ENCODE measurements at places on chromosomes 1 and 21. TPM values are rescaled to one million over a fixed set of nuclear protein-coding genes. Genes with fewer than 3 reads are reported as not detected.

GRCh38 chr1:65264197-65264929, 45.0 kb upstream of the DNAJC6 start:
- DNase-seq: no peak

DNA sequence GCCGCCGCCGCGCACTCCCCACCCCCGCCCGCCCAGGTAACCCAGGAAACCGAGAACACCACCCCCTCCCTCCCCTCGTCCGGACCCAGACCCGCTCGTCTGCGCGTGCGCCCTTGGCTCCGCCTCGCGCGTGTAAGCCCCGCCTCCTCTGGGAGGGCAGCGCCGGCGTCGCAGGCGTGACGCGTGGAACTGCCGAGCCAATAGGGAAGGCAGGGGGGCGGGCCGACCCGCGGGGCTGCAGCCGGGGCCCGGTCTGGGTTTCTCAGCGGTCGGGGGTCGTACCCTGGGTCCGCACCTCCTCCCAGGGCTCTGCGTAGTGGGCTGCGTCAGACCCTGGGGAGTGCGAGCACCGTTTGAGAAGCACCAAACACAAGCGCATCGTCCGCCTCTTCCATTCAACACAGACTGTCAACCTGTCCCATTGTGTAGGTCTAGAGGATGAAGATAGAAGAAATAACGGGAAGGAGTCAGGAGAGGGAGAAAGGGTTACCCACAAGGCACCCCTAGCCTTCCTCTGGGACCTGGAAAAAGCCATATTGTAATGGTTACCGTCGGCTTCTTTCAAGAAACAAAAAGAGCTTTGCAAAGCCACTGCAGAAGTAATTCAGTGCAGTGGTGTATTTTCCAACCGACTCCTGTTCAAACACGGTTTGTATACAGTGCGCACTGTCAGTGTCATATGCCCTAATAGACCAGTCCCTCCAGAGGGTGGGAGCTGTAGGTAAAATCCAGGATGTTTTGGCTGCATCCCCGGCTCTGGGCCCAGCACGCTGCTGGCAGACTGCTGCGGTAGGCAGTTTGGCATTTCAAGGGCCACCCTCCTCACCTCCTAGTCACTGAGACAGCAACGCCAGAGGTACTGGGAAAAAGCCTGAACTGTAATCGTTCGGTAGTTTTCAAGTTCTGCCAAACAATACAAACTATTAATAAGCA, 473 bp upstream of the LYST start:
- DNase-seq: peak; percentile 92

GRCh38 chr1:210681158-210681557, 352.5 kb downstream of the HHAT start:
- DNase-seq: no peak

DNA sequence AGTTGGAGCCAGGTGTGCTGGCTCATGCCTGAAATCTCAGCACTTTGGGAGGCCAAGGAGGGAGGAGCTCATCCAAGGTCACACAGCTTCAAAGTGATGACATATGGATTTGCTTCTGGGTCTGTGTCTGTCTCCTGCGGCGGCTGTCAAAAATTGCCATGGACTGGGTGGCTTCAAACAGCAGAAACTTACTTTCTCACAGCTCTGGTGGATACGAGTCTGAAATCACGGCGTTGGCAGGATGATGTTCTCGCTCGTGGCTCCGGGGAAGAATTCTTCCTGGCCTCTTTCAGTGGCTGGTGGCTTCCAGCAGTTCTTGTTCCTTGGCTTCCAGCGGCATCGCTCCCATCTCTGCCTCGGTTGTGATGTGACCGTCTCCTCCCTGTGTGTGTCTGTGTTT, 314.8 kb upstream of the C1orf174 start:
- no peak for DNase-seq

DNA sequence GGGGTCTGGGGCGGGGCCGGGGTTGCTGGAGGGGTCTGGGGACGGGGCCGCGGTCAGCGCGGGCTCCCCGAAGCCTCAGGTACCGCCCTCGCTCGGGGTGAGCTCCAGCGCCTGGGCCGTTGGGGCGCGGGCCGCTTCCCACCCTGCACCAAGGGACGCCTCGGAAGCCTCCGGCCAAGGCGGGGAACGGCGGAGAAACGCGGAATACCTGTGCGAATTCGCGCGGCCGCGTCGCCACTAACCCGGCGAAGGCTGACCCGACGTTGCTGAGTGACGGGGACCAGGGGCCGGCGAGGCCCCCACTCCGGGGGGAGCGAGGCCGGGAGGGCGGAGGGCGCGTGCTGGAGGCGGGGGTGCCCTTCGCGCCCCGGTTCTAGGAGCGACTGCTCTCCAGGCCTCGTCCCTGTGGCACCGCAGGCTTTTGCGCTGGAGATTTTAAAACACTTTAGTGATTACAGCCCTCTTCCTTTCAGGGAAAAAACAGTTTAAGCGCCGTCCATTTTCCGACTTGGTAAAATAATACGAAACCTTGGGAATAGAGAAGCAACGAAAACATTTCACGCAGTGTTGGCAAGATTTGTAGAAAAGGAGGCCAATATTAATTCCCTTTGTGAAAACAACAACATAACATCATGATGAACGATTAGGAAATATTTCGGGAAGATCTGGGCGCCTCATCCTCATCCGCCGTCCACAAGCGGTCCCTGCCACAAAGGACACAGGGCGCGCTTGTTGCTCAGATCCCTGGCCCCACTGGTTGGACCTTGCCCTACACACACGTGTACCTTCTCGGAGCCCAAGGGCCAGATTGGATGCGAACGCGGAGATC, 971 bp upstream of the GNG4 start:
- no peak for DNase-seq

DNA sequence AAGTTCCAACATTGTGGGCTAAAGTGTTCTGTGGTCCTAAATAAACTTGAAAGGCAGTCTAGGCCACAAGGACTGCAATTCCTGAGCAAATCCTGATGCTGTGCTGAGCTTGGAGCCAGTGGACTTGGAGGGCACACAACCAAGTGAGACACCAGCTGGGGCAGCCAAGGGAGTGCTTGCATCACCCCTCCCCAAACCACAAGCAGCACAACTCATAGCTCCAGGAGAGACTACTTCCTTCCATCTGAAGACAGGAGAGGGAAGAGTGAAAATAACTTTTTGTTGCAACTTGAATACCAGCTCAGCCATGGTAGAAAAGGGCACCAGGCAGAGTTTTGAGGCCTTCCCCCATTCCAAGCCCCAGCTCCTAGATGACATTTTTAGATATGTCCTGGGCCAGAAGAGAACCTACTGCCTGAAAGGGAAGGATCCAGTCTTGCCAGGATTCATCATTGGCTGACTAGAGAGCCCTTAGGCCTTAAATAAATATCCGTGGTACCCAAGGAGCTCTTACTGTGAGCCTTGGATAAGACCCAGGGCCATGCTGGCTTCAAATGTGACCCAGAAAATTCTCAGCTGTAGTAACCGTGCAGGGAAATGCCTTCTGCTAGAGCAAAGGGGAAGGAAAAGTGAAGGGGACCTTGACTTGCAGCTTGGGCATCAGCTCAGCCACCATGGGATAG, 35.4 kb upstream of the LRRC8B start:
- DNase-seq: no peak

GRCh38 chr1:43763497-43763973, 56.2 kb downstream of the ST3GAL3 start:
- DNase-seq: peak; percentile 60

- DNase-seq: no peak
Measured at GRCh38 chr1:222786121-222786520, 28.7 kb upstream of the DISP1 start.

DNA sequence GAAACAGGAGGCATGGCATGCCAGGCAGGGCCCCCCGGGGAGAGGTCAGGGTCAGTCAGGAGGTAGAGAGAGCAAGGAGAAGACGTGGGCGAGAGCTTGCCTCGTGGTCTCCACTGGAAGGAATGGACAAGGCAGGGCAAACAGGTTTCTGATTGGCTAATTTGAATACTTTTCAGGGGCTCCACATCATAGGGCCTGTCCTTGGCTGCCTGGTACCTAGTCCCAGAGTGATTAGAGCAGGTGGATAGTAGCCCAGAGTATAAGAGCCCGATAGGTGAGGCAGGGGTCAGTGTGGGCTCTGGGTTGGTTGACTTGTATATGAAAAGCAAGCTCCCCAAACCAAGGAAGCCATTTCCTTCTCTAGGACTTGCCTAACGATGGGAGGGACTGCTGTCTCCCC, 178.6 kb downstream of the ZP4 start:
- no peak for DNase-seq

DNA sequence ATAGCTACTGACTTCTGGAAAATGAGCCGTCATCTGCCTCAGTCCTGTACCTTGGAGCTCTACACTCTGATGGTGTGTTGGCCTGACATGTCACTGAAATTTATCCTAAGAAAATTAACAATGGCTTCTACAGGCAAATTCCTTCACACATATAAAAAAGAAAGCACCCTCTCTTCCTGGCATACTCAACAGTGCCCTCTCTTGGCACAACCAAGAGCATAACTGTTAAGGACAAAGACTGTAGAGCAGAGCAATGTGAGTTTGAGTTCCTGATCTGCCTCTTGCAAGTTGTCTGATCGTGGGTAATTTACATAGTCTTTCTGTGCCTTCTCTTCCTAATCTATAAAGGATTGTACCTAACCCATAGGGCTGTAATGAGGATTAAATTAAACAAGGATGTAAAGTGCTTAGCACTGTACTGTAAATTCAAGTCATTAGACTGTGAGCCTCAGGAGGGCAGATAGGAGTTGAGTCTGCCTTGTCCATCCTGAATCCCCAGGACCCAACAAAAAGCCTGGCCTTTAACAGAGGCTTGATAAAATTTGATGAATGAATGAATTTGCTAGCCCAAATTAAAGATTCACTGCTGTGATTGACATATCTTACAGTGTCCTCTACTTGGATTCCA, 83.5 kb downstream of the SYF2 start:
- DNase-seq: no peak

GRCh38 chr1:26274801-26275425, 5.0 kb upstream of the SH3BGRL3 start:
- DNase-seq: no peak

DNA sequence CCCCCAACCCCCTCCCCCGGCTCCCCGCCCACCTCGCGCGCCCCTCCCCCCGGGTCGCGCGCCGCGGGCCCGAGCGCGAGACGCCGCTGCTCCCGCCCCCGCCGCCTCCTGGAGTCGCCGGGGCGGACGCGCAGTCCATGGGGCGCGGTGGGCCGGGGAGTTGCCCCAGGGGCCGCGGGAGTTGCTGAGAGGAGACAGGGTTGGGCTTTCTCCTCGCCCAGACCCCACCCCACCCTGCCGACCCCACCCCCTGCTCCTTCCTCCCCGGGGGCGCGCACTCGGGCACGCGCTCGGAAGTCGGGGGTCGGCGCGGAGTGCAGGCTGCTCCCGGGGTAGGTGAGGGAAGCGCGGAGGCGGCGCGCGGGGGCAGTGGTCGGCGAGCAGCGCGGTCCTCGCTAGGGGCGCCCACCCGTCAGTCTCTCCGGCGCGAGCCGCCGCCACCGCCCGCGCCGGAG, at the start of gene LAMC1:
Gene LAMC1 (plus strand): TSS at position 275 of the 455 bp plus-strand sequence. CDS start 297 bp downstream, outside the sequence.
- DNase-seq: peak; percentile 67

DNA sequence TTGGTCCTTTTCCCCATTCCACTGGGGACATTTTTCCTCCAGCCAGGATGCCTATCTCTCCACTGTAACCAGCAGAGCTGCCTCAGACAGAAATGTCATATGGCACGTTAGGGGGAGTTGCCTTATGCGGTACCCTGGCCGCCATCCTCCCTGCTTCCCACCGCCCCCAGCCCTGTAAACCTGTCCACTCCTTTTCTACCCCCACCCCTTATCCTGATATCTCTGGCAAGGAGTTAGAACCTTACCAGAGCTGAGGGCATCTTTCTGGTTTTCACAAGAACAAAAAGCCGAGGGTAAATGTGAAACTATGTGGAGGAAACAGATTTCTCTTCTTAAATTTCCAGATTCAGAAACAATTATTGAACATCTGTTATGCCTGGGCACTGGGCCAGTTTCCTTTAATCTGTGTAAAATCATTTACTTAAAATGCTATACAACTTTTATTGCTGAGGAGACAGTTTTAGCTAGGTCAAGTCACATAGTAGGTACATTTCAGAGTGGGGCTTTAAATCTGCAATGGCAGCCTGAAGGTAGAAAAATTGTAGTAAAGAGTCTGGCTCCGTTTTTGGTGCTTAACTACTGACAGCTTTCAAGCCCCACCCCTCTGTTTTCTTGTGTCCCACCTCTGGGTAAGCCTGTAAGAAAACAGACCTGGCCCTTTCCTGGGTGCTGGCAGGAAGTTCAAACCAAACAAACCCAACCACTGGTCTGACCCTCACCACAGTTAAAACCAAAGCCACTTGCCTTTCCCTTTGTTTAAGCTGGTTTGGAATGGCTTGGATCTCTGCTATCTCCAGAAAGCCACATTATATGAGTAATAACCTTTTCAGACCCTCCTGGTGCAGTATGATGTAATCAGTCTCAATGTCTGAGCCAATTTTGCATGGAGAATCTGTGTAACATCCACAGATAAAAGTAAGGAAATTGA, 319.0 kb downstream of the HHAT start:
- DNase-seq: no peak

- DNase-seq: no peak
Measured at GRCh38 chr1:46448109-46448911, 41.3 kb upstream of the DMBX1 start.

- DNase-seq: no peak
Measured at GRCh38 chr1:237884237-237884636, 6.5 kb downstream of the ZP4 start.

DNA sequence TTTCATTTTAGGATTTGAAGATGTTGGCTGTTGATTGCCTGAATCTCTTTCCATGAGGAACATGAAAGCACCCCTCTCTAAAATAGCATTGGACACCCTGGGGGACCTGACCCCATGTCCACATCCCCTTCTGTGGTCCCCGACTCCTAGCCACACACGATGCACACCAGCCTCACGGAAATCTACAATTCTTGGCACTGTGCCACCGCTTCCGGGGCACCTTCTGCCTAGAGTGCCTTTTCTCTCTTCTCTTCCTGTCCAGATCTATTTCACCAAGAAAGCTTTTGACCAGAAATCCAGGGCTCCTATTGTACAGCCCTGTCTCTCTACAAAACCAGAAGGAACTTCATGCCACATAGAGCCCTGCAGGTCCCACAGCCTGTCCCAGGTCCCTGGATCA, 50.3 kb downstream of the MYSM1 start:
- DNase-seq: no peak

GRCh38 chr1:100038660-100039287, 69.0 kb downstream of the SLC35A3 start:
- peak; percentile 69 for DNase-seq

DNA sequence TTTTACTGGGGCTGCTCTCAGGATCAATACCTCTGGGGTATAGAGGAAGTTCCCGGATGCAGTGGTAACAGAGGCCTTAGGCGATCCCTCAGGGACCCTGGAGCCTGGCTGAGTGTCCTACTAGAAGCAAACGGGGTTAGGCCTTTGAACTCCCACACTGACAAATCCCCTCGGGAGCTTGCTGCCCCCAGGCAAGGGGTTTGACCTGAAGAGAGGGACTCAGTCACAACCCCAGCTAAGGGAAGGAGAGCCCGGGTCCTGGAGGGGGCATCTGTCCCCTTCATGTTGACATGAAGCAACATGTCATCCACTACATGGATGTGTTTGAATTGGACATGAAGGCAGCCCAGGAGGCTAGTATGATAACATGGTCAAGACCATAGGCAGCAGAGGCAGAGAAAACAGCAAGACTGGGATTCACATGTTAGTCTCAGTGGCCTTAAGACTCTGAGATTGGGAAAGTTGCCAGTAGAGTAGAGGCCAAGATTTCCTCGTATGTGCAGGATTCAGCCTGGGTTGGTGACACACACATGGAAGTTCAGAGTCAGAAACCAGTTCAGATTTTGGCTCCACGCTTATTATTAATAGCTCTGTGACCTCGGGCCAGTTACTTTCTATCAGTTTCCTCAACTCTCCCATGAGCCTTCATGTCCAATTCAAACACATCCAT, 101.5 kb downstream of the KCNN3 start:
- no peak for DNase-seq

Gene AJAP1
- 1.2 TPM for polyA plus RNA-seq

Gene HNRNPCL1
- 0.23 TPM for polyA plus RNA-seq

Gene CACNA1S
- polyA plus RNA-seq: 0.51 TPM

Gene RNU1-2
- polyA plus RNA-seq: not detected

Gene EFNA3
- polyA plus RNA-seq: 4.8 TPM

Gene ELAPOR1
- polyA plus RNA-seq: 1.8 TPM
